ENCODE measurements at places on chromosomes 7 and 10.

DNA sequence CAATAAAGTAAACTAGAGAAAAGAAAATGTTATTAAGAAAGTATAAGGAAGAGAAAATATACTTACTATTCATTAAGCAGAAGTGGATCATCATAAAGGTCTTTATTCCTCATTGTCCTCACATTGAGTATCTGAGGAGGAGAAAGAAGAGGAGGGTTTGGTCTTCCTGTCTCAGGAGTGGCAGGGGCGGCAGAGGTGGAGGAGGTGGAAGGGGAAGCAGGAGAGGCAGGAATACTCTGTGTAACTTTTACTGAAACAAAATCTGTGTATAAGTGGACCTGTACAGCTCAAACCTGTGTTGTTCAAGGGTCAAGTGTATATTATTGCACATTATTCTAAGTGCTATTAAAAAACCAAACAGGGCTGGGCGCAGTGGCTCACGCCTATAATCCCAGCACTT is 34.2 kb upstream of the EPC1 start:
- DNase-seq, result no peak

- DNase-seq, result no peak
These were observed 79.0 kb upstream of the PLXNA4 start for GRCh38 chr7:132655131-132655727.

- no peak for DNase-seq
These were observed 220.9 kb upstream of the PLXNA4 start for GRCh38 chr7:132797152-132797551.

DNA sequence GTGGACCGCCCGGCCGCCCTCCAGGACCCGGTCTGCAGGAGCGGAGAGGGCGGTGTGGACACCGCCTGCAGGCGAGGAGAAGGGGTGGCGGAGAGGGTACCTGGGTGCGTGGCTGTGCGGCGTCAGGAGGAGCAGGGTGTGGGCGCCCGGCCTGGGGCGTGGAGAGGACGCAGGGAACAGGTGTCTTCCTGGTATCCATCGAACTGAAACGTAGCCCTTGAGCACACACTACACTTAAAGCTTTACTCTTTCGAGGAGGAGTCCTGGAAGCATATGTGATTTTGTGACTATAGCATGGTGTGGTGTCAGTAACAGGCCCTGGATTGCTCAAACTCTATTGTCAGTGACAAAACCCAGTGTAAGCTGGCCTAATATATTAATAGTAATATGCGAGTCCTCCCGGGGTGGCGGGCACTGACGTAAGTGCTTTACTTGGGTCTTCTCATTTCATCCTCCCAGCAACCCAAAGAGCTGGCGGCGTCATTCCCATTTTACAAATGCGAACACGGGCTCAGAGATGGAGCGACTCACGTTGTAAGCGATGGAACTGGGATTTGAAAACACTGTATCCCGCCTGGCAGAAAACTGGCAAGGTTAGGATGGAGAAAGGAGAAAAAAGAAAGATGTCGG is 508 bp upstream of the TECPR1 start:
- DNase-seq, result no peak

DNA sequence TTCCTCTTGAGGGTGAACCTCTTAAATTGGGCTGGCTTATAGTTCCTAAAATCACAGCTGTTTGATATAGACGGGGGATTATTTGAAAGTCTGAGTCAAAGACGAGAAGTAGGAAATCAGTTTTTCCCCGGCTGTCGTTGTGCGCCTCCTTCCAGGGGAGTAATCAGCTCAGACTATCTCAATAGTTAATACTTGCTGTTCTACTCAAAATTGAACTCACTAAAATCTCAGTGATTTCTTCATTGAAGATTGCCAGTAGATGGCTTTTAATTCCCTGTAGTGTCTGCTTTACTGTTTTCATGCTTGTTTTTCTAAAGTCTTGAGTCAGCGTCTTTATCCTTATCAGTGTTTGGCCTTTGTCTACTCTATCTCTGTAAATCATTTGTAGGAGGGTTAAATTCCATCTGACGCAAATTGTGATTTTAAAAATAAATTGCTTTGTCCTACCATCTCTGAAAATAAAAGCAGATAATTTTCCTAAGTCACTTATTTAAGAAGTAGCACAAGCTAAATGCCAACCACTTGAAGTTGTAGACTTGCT is 47.3 kb downstream of the CNNM2 start:
- no peak for DNase-seq

DNA sequence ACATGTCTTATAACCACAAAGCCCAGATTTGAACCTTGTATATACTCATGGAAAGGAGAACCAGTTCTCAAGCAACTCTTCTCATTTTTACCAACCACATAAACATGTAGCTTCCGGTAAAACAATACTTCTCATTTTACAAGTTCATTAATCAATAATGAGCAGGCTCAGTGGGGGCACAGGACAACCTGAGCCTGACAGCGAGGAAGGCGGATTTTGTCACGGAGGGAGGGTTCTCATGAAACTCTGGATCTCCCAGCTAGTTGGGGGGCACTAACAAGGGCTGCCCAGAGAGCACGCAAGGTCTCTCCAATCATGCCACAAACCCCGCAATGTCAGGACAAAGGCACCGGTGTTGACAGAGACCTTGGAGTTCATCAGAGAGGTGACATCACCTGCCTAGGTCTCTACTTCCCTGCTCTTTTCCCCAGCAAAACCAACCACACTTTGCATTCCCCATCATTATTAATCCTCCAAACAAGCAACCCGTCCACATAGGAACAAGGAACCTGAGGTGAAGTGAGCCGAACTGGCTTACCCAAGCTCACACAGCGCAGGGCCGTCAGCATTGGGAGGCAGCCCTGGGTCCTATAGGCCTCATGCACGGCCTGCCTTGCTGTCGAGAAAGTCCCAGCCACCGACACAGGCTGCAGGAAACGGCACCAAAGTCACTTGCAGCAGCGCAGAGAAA is 192.1 kb upstream of the KLF14 start:
- DNase-seq, result no peak

- DNase-seq, result no peak
These were observed 40.7 kb upstream of the MRLN start for GRCh38 chr10:59793919-59794318.

DNA sequence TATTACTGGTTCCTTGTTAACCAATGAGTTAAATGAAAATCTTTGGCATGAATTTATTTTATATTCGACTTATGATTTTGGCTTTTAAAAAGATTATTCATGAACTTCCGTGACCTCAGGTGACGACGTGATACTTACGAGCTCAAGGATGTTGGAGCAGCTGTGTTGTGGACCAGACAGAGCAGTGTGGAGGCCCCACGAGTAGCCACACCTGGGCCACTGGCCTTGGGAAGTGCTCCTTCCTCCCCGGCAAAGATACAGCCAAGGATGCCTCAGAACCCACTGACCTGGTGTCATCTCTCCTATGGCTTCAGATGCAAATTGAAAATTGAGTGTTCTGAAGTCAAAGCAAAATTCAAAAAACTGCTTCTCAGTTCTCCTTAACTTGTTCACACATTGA is 147.5 kb upstream of the PPP2R2D start:
- DNase-seq, result no peak

DNA sequence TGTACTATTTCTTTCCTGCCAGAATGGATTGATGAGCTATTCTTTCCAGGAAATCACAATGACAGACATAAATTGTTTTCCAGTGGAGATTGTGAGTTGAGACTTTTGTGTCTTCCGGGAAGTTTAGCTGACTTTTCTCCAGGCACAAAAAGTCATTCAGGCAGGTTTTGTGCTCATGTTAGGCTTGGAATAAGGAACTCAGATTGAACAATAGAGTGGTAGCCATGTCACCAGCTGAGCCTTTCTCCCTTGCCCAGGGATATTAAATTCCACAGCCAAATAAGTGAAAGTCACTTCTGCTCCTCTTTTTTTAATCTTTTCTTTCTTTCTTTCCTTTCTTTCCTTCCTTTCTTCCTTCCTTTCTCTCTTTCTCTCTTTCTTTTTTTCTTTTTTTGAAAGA is 559.6 kb downstream of the GALNT17 start:
- DNase-seq, result no peak

DNA sequence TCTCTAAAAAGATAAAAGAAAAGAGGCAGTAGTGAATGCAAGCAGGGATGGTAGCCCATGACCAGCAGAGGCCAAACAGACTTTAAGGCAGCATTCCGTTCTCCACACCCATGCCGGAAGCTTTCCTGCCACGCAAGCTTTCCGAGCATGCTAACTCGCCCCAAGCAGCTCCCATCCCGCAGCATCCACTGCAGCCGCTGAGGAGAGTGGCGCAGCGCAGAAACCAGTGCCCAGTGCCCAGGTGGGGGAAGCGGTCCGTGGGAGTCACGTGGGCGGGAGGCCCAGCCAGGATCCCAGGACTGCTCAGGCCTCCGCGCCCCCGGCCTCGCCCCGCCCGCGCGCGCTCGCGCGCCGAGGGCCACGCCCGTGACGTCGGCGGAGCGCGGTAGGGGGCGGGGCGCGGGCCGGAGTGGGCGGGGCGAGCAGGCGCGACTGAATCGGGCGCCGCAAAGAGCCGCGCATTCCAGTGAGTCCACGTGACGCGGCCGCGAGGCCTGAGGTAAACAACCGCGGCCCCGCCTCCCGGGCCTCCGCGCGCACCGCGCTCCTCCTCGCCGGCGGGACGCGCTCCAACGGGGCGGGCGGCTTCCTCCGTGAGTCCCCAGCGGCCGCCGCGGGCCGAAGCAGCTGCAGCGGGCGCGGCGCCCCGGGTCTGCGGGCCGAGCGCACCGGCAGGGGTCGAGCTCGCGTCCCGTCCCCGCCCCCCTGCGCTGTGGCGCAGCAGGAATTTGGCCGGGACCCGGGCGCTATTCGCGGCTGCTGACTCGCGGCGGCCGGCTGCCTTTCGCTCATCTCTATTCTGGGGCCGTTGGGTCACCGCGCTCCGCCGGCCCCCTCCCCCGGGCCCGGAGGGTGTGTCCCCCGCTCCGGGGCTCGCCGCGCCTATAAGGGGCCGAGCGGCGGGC is at the start of gene OTUD1:
Gene OTUD1, plus strand, starts transcription at position 529 of the 905 bp plus-strand sequence. CDS start 383 bp downstream, outside the sequence.
- peak; percentile 94 for DNase-seq

GRCh38 chr10:13338390-13339110 is 9.5 kb downstream of the SEPHS1 start:
- no peak for DNase-seq

DNA sequence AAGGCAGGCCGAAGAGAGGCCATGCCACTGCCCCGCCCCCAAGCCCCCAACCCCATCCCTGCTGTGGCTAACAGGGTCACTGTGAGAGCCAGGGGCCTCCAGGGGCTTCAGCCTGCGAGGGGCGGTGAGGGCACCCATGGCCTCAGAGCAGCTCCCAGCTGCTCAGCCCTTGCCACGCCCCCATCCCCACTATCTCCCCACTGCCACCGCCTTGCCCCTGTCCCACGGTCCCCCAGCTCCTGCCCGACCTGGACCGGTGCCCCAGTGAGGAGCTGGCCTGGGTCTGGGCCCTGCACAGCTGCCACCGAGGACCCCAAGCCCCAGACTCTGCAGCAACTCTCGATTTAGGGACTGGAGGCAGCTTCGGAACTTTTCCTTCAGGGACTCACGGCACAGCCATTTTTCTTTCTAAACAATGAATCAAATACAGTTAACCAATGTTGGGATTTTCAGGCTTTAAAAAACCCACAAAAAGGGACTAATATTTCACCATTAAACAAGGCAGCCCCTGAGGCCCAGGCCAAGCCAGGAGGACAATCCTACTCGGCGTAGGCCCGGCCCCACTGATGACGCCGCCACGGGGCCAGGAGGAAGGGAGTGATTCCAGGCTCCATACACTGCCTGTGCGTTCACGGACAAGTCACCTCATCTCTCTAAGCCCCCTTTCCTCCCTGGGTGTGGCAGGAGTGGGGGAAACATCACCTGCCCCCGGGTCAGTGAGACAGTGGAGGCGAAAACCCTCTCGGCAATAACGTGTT is 237.1 kb downstream of the ELFN1 start:
- no peak for DNase-seq

GRCh38 chr7:43756368-43757072 is 2.0 kb upstream of the BLVRA start:
- DNase-seq, result no peak

DNA sequence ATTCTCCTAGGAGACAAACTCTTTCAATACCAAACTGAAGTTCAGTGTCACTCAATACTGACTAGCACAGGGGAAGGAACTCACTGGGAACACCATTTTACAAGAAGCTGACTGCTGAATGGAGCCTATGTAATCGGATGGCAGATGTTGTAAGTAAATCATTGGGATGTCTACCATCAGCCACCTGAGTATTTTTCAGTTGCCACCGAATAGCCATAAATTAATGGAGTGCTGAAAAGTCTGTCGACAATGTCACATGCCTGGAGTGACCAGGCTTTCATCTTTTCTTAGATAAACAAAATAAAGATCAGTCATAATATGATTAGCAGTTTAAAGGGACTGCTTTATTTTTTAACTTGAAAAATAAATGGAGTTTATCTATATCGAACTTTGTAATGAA is 145.9 kb upstream of the SEMA3E start:
- no peak for DNase-seq

DNA sequence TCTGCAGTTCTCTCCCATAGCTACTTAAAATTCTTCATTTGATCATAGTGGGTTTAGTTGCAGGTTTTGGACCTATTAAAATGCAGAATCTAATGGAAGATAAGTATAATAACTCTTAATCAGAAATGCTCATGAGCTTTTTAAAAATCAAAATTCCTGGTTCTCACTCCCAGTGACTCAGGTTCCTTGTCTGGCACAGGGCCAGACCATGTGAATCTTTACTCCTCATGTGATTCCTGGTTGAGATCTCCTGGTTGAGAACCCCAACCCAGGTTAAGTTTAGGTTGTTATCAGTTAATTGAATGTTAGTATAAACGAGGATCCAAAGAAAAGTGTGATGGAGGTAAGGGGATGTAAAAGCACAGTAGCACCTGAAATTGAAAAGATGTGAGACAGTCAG is 17.5 kb upstream of the TRUB1 start:
- no peak for DNase-seq

- no peak for DNase-seq
These were observed 43.4 kb upstream of the PPP2R2D start for GRCh38 chr10:131857156-131858117.

DNA sequence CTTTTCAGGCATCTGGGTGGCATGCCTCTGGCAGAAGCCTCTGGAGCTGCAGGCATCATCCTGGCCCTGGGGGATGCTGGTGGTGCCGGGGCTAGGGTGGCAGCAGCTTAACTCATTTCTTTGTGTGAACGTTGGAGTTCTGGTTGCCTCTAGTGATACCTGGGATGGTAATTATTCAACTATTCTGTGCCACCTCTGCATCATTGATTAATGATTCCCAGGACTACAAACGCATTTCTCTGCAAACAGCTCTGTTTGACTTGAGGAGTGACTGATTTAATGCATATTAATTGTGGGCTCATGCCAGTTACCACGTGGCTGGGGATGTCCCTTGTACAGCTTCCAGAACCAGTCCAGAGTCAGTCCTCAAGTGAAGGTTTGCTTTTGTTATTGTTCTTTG is 55.9 kb downstream of the LRRC18 start:
- no peak for DNase-seq

DNA sequence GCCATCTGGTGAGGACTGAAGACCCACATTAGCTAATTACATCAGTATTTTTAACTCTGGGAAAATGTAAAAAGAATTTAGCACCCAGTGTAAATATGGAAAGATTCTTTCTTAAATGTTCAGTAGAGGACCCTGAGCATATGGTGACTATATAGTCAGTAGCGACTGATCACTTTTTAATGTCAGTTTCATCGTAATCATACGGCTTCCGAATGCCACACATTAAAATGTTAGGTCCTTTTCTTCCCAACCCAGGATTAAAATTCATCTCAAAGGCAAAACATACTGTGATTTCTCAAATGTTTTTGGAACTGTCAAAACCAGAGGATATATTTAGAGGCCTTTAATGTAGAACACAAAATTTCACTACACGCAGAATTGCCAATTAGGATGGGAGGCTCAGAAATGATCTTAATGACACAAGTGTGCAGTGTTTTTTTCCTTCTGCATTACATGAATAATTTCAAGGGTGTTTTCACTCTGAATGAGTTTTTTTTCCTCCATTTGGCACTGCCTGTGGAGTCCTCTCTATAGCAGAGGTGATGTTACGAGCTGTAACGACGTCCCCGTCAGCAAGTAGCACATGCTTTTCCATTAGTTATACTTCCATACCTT is 382.7 kb downstream of the PAXIP1 start:
- no peak for DNase-seq
